Calu3 (cell line): ENCODE measurements at places on chromosomes 7 and 10. TPM values are rescaled to one million over a fixed set of nuclear protein-coding genes. Genes with fewer than 3 reads are reported as not detected.
A peak's percentile ranks its signal among the peaks of the same experiment; 100 is the strongest.

Gene LIPJ
- not detected in 2 replicates for total RNA-seq

DNA sequence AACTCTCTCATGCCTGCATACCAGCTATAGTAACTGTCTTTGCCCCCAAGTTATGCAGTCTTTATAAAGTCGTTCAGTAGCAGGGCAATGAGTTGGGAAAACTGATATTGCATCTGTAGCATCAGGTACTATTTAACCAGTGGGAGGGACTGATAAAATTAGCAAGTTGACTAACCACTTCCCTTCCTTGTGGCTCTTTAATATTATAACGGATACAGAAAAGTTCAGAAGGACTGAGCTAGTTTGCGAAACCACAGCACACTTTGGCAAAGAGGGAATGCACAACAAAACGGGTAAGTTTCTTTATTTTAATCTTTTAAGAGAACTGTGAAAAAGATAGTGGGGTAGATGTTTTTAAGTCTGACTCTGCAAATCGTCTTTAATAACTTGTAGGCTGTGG lies 205.3 kb upstream of the HDAC9 start:
- no peak overlapping the region for H3K4me3 ChIP-seq
- no peaks in the 10 kb centered on the region for H3K27me3 ChIP-seq
- H3K36me3 ChIP-seq = no peaks in the 10 kb centered on the region
- H3K27ac ChIP-seq = no peak overlapping the region
- no peak for DNase-seq

Gene SPDYE8
- not detected in 2 replicates for total RNA-seq

Gene AP1S1
- total RNA-seq = 45.6 and 61.6 TPM in 2 replicates

- no peaks in the 10 kb centered on the region for H3K36me3 ChIP-seq
- DNase-seq = no peak
- no peaks in the 10 kb centered on the region for H3K27me3 ChIP-seq
- no peaks in the 10 kb centered on the region for H3K4me1 ChIP-seq
- H3K27ac ChIP-seq = no peak overlapping the region
Measured at GRCh38 chr10:70319183-70319582, 35.4 kb upstream of the NPFFR1 start.

Gene PRKAR2B
- total RNA-seq = 1.5 and 3.1 TPM in 2 replicates

DNA sequence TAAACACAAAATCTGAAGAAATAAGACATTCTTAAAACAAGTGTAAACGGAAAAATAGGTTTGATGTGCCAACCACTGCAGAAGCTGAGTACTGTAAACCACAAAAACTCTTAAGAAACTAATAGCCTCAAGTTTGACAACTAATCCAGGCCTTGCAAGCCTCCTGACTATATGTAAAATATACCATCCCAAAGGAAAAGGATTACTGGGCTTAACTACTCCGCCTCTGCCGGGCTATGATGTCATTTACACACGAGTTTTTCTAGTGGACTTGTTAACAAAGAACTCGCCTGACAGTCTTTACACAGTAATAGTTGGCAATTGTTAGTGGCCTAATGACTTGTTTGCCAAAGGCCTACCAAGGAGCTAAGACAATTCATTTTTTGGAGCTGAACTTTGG lies 2.1 kb downstream of the KIF5B start:
- H3K27ac ChIP-seq = peak overlapping the region; percentile 60
- H3K4me3 ChIP-seq = peak overlapping the region; percentile 98
- no peaks in the 10 kb centered on the region for H3K27me3 ChIP-seq
- DNase-seq = no peak

DNA sequence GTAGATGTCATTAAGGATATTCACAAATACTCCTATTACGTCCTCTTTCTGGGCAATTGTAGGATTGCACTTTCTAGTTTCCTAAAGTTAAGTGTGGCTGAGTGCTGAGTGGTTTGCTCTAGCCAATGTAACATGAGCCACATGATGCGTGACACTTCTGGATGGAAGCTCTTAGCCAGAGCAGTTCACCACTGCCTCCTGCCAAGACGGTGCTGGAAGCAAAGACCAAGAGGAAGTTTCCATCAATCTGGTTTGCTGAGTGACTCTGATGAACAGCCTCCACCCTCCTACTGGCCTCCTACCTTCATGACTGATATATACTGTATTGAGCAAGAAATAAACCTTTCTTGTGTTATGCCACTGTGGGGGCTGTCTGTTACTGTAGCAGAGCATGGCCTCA lies 318.1 kb downstream of the KCNMA1 start:
- H3K4me1 ChIP-seq = no peaks in the 10 kb centered on the region
- peaks cover 99% of the 10 kb centered on the region for H3K27me3 ChIP-seq
- H3K36me3 ChIP-seq = no peaks in the 10 kb centered on the region

Gene HYCC1
- 12.7 and 14.2 TPM in 2 replicates for total RNA-seq

Gene IQUB
- total RNA-seq = 0.21 and 0.42 TPM in 2 replicates

Gene SFXN2
- 21.2 and 22.9 TPM in 2 replicates for total RNA-seq

Gene NPTX2
- total RNA-seq = not detected in 2 replicates
